ENCODE measurements at places on chromosomes 2 and 18. TPM values are rescaled to one million over a fixed set of nuclear protein-coding genes. Genes with fewer than 3 reads are reported as not detected.

GRCh38 chr2:162890690-162891311 is 52.2 kb upstream of the KCNH7 start:
- no peaks in the 10 kb centered on the region for H3K36me3 ChIP-seq
- H3K27ac ChIP-seq = no peak overlapping the region
- peaks cover 6% of the 10 kb centered on the region for H3K4me1 ChIP-seq
- H3K4me3 ChIP-seq = peak overlapping the region; percentile 66
- peak; percentile 61 for DNase-seq
- H3K27me3 ChIP-seq = no peaks in the 10 kb centered on the region

DNA sequence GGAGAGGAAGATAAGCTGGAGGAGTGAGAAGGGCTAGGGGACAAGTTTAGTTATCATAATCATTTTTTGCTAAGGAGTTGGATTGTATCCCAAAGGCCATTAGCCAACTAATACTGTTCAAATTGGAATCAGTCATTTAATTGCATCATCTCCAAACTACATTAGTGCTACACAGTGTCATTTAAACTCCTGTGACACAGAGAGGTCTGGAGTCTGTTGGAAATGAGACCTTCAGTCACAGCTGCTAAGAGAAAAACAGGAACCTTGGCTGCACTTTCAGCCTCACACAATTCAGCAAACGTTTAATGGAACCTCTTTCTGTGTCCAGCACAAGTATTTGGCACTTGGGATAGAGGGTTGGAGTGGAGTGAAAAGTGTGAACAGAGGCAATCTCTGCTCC is 175.5 kb upstream of the MGAT5 start:
- no peak for DNase-seq
- H3K4me3 ChIP-seq = no peak overlapping the region
- H3K27me3 ChIP-seq = peaks cover 21% of the 10 kb centered on the region
- H3K27ac ChIP-seq = no peak overlapping the region
- peaks cover 4% of the 10 kb centered on the region for H3K36me3 ChIP-seq

GRCh38 chr18:75135158-75135725 is 73.7 kb downstream of the PTGR3 start:
- no peak overlapping the region for H3K4me3 ChIP-seq
- H3K27ac ChIP-seq = no peak overlapping the region
- H3K27me3 ChIP-seq = peaks cover 12% of the 10 kb centered on the region
- no peaks in the 10 kb centered on the region for H3K36me3 ChIP-seq
- H3K4me1 ChIP-seq = peaks cover 16% of the 10 kb centered on the region
- no peak for DNase-seq

Gene AQP4
- total RNA-seq = not detected

Gene COL4A3
- not detected for total RNA-seq

Gene ZBTB7C
- not detected for total RNA-seq

DNA sequence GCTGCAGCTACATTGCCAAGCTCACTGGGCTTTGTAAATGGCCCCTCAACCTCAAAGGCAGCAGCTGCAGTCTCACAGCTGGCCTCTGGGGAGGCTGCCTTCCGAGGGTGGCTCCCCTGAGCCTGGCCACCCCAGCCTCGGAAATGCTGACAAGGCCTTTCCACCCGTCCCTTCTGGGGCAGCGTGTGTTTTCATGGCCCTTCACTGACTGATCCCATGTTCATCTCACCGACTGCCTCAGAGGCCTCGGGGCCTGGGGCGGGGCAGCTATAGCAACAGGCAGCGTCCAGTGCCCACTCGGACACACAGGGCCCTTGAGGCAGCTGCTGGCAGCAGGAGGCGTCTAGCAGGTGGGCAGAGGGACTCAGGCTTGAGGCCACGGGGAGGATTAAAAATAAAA is 149.7 kb downstream of the GLI2 start:
- peaks cover 5% of the 10 kb centered on the region for H3K27me3 ChIP-seq
- peaks cover 34% of the 10 kb centered on the region for H3K4me1 ChIP-seq
- no peak overlapping the region for H3K4me3 ChIP-seq
- DNase-seq = no peak

Gene SH3RF3
- total RNA-seq = 4.4 TPM

Gene TEKT4
- not detected for total RNA-seq

DNA sequence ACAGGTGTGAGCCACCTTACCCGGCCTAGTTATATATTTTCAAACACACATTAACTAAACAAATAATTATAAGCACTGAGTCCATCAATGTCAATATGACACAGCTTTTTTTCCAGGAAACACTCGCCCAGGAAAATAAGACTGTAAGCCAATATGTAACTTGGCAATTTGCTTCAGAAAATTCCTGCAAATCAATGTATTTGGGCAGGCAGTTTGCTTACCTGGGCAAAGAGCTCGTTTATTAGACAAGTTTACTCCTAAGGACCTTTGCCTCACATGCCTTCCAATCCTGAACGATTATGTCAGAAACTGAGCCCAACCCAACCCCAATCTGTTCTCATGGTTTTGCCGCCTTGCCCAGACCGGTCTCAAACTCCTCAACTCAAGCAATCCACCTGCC is 34.7 kb upstream of the NDUFV2 start:
- no peak overlapping the region for H3K4me3 ChIP-seq
- DNase-seq = no peak
- H3K36me3 ChIP-seq = no peaks in the 10 kb centered on the region
- H3K4me1 ChIP-seq = no peaks in the 10 kb centered on the region
- peaks cover 4% of the 10 kb centered on the region for H3K27me3 ChIP-seq
- H3K27ac ChIP-seq = no peak overlapping the region

- H3K4me1 ChIP-seq = no peaks in the 10 kb centered on the region
- H3K27ac ChIP-seq = no peak overlapping the region
- no peak overlapping the region for H3K4me3 ChIP-seq
- DNase-seq = no peak
- peaks cover 43% of the 10 kb centered on the region for H3K27me3 ChIP-seq
Observed at GRCh38 chr2:230916218-230916617, 8.8 kb downstream of the GPR55 start.

GRCh38 chr18:56709463-56709862 is 58.3 kb downstream of the WDR7 start:
- peak; percentile 89 for DNase-seq
- no peaks in the 10 kb centered on the region for H3K36me3 ChIP-seq
- H3K27me3 ChIP-seq = no peaks in the 10 kb centered on the region
- H3K4me1 ChIP-seq = peaks cover 9% of the 10 kb centered on the region

Gene DYSF
- 0.07 TPM for total RNA-seq

GRCh38 chr2:79393806-79394484 is 118.9 kb upstream of the CTNNA2 start:
- H3K27me3 ChIP-seq = no peaks in the 10 kb centered on the region
- DNase-seq = no peak
- H3K36me3 ChIP-seq = no peaks in the 10 kb centered on the region
- H3K4me1 ChIP-seq = no peaks in the 10 kb centered on the region

- H3K4me3 ChIP-seq = no peak overlapping the region
- DNase-seq = peak; percentile 12
- no peaks in the 10 kb centered on the region for H3K27me3 ChIP-seq
- H3K36me3 ChIP-seq = no peaks in the 10 kb centered on the region
- no peak overlapping the region for H3K27ac ChIP-seq
Observed at GRCh38 chr2:144776766-144777165, 256.8 kb upstream of the ZEB2 start.

Gene CTLA4
- not detected for total RNA-seq

Gene MC5R
- total RNA-seq = not detected

GRCh38 chr2:23546913-23547312 is 161.9 kb downstream of the KLHL29 start:
- DNase-seq = no peak
- peaks cover 39% of the 10 kb centered on the region for H3K4me1 ChIP-seq
- no peak overlapping the region for H3K4me3 ChIP-seq
- H3K36me3 ChIP-seq = no peaks in the 10 kb centered on the region
- H3K27ac ChIP-seq = 0 out of 2 replicates have a peak overlapping the region, but pooled peaks have one; percentile 6

Gene DNMT3A
- total RNA-seq = 2.7 TPM

- no peaks in the 10 kb centered on the region for H3K36me3 ChIP-seq
- no peak overlapping the region for H3K27ac ChIP-seq
- no peak for DNase-seq
- H3K4me3 ChIP-seq = no peak overlapping the region
Observed at GRCh38 chr18:57466745-57467409, 31.7 kb downstream of the ONECUT2 start.

- no peaks in the 10 kb centered on the region for H3K27me3 ChIP-seq
- peak overlapping the region; percentile 65 for H3K27ac ChIP-seq
- no peaks in the 10 kb centered on the region for H3K36me3 ChIP-seq
Observed at GRCh38 chr2:163667064-163667887, 68.5 kb downstream of the FIGN start.

- H3K27ac ChIP-seq = no peak overlapping the region
- peaks cover 29% of the 10 kb centered on the region for H3K4me1 ChIP-seq
- no peak for DNase-seq
- H3K36me3 ChIP-seq = peaks cover 6% of the 10 kb centered on the region
- H3K4me3 ChIP-seq = peak overlapping the region; percentile 11
Observed at GRCh38 chr2:54054271-54054670, 61.1 kb upstream of the ACYP2 start.

Gene ICOS
- total RNA-seq = not detected

GRCh38 chr18:55786651-55787272 is 198.8 kb upstream of the TCF4 start:
- H3K4me3 ChIP-seq = no peak overlapping the region
- peaks cover 56% of the 10 kb centered on the region for H3K4me1 ChIP-seq
- no peaks in the 10 kb centered on the region for H3K27me3 ChIP-seq
- H3K27ac ChIP-seq = no peak overlapping the region
- peaks cover 4% of the 10 kb centered on the region for H3K36me3 ChIP-seq

Gene CNGA3
- total RNA-seq = 0.69 TPM

DNA sequence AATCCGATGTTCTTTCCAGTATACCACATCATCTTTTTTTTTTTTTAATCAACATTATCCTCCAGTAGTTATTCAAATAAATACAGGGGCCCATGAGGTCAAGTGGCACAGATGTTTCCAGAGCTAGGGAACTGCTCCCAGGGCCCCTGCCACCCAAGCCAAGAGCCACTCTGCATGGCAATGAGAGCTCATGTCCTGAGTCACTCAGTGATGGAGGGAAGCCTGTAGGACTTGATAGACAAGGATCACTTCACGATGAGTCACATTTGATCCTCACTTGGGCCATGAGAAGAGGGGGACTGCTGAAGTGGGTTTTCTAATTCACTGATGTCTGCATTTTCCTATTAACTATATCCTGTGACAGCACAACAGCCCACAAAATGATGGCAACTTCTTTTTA is 127.0 kb upstream of the PKDCC start:
- H3K27me3 ChIP-seq = peaks cover 17% of the 10 kb centered on the region
- H3K4me1 ChIP-seq = no peaks in the 10 kb centered on the region
- no peak for DNase-seq
- no peaks in the 10 kb centered on the region for H3K36me3 ChIP-seq
- no peak overlapping the region for H3K27ac ChIP-seq
- no peak overlapping the region for H3K4me3 ChIP-seq

DNA sequence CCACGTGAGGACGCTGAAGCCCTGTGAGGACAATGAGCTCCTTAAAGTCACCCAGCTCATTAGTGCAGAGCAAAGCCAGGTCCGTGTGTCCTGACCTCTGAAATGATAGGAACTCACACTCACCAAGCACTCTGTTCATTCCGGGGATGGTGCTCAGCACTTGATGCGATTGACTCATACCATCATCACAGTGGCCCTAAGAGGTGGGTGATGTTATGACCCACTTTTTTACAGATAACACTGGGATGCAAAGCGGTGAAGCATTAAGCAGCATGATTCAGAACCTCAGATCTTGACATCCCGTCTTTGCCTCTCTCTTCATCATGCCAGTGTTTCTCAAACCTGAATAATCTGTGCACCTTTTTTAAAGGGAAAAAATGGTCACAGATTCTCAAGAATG is 234.8 kb downstream of the ALPK2 start:
- peaks cover 30% of the 10 kb centered on the region for H3K4me1 ChIP-seq
- H3K27me3 ChIP-seq = no peaks in the 10 kb centered on the region
- H3K36me3 ChIP-seq = peaks cover 4% of the 10 kb centered on the region
- peak; percentile 55 for DNase-seq

DNA sequence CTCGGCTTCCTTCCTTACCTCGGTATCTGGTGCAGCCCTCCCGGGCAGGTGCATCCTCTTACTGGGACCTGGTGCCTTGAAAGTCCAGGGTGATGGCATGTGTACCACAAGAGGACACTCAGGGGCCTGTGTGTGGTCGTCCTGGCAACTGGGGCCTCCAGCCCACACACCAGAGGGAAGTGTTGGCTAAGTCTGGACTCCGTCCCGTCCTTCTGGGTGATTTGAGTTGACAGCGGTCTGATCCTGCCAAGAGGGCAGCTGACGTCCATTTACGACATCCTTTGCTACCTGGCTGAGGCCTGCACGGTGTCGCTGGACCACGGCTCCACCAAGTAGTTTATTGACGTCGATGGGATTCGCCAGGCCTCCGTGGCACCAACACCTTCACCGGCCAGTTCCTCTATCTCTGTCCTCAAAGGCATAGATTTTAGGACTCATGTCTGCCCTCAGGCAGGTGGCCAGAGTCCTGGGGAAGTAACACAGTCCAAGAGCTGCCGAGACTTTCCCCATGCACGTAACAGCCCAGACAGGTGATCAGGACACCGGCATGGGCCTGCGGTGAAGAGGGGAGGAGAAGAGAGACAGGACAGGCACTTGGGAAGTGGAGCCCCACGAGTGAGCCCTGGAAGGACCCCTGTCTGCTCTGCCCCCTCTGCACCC is 186.0 kb upstream of the HDAC4 start:
- H3K36me3 ChIP-seq = peaks cover 11% of the 10 kb centered on the region
- H3K4me1 ChIP-seq = no peaks in the 10 kb centered on the region
- DNase-seq = no peak
- H3K4me3 ChIP-seq = no peak overlapping the region
- H3K27me3 ChIP-seq = peaks cover 7% of the 10 kb centered on the region

- no peaks in the 10 kb centered on the region for H3K36me3 ChIP-seq
- peak overlapping the region; percentile 58 for H3K27ac ChIP-seq
- H3K4me1 ChIP-seq = peaks cover 14% of the 10 kb centered on the region
Observed at GRCh38 chr2:175003875-175004729, 1.1 kb downstream of the CHN1 start.

Gene CREG2
- not detected for total RNA-seq

GRCh38 chr2:132595693-132596092 is 74.3 kb downstream of the LYPD1 start:
- no peaks in the 10 kb centered on the region for H3K27me3 ChIP-seq
- H3K4me1 ChIP-seq = peaks cover 6% of the 10 kb centered on the region

GRCh38 chr2:199984755-199985154 is 29.4 kb downstream of the MAIP1 start:
- no peak overlapping the region for H3K27ac ChIP-seq
- H3K4me3 ChIP-seq = no peak overlapping the region
- no peak for DNase-seq
- H3K27me3 ChIP-seq = no peaks in the 10 kb centered on the region

Gene MAPK4
- total RNA-seq = not detected
